ENCODE measurements at places on chromosomes 2 and 18. TPM values are rescaled to one million over a fixed set of nuclear protein-coding genes. Genes with fewer than 3 reads are reported as not detected.

- no peaks in the 10 kb centered on the region for H3K27me3 ChIP-seq
- H3K4me3 ChIP-seq, result no peak overlapping the region
- no peak overlapping the region for H3K27ac ChIP-seq
- no peaks in the 10 kb centered on the region for H3K36me3 ChIP-seq
- DNase-seq, result no peak
- no peaks in the 10 kb centered on the region for H3K4me1 ChIP-seq
Measured at GRCh38 chr2:180240774-180241173, 233.7 kb upstream of the CWC22 start.

GRCh38 chr2:3422161-3422779, 42.8 kb downstream of the TRAPPC12 start:
- no peaks in the 10 kb centered on the region for H3K27me3 ChIP-seq
- no peak for DNase-seq
- H3K27ac ChIP-seq, result no peak overlapping the region
- H3K4me1 ChIP-seq, result no peaks in the 10 kb centered on the region

DNA sequence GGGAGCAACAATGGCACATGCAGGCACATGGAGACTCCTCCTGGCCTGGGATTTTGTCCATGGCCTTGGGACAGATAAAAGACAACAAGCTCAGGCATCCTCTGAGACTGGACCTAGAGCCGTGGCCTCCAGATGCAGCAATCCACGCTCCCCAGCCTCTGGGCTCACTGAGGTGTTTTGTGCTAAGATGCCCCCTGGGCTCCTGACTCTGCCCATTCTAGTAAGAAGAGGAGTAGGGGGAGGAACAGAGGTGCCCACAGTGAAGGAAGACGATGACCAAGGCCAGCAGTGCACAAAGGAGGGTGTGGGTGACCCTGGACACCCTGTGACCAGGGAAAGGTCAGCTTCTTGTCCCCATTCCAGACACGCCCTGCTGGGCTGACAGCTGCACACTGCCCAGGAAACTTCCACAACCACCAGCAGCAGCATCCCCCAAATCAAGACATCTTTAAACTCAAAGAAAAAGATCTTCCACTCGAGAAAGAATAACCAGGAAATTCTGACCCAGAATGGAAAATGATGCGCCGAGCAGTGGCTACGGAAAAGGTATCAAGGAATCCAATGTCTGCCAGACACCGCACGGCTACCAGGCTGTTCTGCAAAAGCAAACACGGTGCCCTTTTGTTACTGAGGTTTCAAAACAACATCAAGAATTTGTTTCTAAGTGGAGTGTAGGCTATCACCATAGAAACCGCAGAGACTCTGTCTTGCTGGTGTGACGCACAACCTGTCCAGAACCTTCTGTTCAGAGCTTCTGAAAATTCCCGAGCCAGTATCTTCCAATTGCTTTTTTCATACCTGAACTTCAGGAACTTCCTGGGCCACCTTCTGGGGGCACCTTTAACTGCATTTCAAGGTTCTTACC, 65.5 kb downstream of the ZNF516 start:
- no peaks in the 10 kb centered on the region for H3K36me3 ChIP-seq
- no peak for DNase-seq
- no peak overlapping the region for H3K27ac ChIP-seq
- no peaks in the 10 kb centered on the region for H3K27me3 ChIP-seq
- H3K4me3 ChIP-seq, result no peak overlapping the region
- H3K4me1 ChIP-seq, result no peaks in the 10 kb centered on the region

DNA sequence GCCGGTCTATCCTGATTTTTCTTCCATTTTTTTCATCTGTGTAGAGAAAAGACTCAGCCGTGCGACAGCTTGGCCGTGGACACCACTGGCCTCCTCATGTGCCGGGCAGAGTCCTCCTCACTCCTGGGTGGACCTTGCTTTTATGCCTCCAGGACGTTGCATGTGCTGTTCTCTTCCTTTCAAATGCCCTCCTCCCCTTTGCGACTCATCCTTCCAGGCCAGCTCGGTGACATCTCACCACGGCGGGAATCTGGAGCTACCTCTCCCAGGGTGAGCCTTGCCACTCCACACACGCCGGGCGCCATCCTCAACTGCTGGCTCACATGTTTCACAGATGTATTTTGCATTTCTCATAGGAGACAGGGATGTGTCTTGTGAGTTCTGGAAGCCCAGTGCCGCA, 198.5 kb upstream of the HDAC4 start:
- H3K27ac ChIP-seq, result no peak overlapping the region
- H3K4me3 ChIP-seq, result no peak overlapping the region
- H3K4me1 ChIP-seq, result no peaks in the 10 kb centered on the region
- H3K36me3 ChIP-seq, result no peaks in the 10 kb centered on the region

DNA sequence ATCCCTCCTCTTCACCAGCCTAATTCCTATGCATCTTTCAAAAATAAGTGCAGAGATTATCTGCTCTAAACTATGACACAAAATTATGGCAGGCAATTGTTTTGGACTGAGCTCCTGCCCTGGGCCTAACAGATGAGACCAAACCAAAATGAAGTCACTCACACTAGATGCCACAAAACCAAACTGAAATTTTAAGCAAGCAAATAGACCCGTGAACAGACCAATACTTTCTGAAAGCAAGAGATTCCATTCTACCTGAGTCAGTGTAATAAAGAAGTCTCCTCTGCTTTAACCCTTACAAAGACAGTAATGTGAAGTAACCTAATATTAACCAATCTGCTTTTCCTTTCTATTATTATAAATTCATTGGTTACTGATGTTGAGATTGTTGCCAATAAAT, 84.3 kb downstream of the RIT2 start:
- no peaks in the 10 kb centered on the region for H3K27me3 ChIP-seq
- no peak overlapping the region for H3K27ac ChIP-seq
- DNase-seq, result no peak
- no peaks in the 10 kb centered on the region for H3K36me3 ChIP-seq
- H3K4me3 ChIP-seq, result no peak overlapping the region
- no peaks in the 10 kb centered on the region for H3K4me1 ChIP-seq

DNA sequence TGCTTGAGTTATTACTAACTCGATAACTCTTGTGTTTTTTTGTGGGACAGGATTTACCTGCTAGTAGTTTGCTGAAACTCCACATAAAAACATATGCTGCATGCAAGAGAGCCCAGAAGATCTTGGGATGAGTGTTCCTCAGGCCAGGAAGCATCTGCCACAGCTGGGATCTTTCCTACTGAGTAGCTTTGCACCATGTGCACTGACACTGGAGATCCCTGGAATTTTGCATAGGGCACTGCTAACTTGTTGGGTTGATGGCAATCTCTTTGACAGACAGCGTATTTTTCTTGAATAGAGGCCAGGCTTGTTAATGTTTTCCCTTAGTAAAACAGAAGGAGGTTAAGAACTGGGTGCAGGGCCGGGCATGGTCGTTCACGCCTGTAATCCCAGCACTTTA, 808 bp upstream of the SERPINB11 start:
- H3K27me3 ChIP-seq, result no peaks in the 10 kb centered on the region
- H3K4me1 ChIP-seq, result no peaks in the 10 kb centered on the region
- no peak overlapping the region for H3K27ac ChIP-seq

DNA sequence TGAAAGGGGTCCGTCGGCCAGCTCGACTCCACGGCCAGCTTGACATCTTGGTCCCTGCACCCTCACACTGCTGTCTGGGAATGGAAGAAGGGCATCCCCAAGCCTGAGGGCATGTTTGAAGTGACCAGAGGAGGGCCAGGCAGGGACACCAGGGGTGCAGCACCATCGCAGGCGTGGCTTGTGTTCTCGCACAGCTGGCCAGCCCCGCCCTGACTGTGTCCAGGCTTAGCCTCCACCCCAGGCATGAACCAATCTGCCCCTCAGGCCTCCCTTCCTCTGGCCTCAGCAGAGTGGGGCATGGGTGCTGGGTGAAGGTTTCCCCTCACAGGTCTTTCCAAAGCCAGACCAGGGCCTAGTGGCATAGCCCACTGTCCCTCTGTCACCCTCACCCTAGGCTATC, 25.0 kb downstream of the EMX1 start:
- no peak for DNase-seq
- H3K27me3 ChIP-seq, result no peaks in the 10 kb centered on the region
- no peak overlapping the region for H3K27ac ChIP-seq
- H3K36me3 ChIP-seq, result no peaks in the 10 kb centered on the region
- no peaks in the 10 kb centered on the region for H3K4me1 ChIP-seq
- H3K4me3 ChIP-seq, result no peak overlapping the region

GRCh38 chr18:12744103-12744502, 41.3 kb downstream of the PSMG2 start:
- no peak overlapping the region for H3K4me3 ChIP-seq
- H3K4me1 ChIP-seq, result no peaks in the 10 kb centered on the region
- H3K36me3 ChIP-seq, result no peaks in the 10 kb centered on the region

DNA sequence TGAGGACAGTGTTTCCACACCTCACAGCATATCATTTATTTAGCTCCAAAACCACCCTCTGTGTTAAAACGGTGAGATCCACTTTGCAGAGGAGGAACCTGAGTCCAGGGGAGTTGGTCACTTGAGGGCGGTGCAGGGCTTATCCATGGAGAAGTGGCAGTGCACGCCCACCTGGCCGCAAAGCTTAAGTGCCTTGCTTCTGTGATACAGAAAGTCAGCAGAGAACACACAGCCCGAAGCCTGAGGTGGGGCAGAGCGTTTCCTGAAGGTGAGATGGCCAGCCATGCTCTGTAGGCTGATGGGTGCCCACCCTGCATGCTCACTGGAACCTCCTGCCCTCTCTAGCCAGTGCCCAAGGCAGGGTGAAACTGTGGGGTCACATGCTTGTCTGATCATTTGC, 87.3 kb downstream of the SH3RF3 start:
- no peak overlapping the region for H3K4me3 ChIP-seq
- no peaks in the 10 kb centered on the region for H3K27me3 ChIP-seq
- H3K36me3 ChIP-seq, result no peaks in the 10 kb centered on the region
- no peaks in the 10 kb centered on the region for H3K4me1 ChIP-seq
- H3K27ac ChIP-seq, result no peak overlapping the region

- no peak overlapping the region for H3K27ac ChIP-seq
- no peak for DNase-seq
- H3K4me3 ChIP-seq, result no peak overlapping the region
- no peaks in the 10 kb centered on the region for H3K36me3 ChIP-seq
- H3K4me1 ChIP-seq, result no peaks in the 10 kb centered on the region
Measured at GRCh38 chr2:144256996-144257707, 262.8 kb downstream of the ZEB2 start.

DNA sequence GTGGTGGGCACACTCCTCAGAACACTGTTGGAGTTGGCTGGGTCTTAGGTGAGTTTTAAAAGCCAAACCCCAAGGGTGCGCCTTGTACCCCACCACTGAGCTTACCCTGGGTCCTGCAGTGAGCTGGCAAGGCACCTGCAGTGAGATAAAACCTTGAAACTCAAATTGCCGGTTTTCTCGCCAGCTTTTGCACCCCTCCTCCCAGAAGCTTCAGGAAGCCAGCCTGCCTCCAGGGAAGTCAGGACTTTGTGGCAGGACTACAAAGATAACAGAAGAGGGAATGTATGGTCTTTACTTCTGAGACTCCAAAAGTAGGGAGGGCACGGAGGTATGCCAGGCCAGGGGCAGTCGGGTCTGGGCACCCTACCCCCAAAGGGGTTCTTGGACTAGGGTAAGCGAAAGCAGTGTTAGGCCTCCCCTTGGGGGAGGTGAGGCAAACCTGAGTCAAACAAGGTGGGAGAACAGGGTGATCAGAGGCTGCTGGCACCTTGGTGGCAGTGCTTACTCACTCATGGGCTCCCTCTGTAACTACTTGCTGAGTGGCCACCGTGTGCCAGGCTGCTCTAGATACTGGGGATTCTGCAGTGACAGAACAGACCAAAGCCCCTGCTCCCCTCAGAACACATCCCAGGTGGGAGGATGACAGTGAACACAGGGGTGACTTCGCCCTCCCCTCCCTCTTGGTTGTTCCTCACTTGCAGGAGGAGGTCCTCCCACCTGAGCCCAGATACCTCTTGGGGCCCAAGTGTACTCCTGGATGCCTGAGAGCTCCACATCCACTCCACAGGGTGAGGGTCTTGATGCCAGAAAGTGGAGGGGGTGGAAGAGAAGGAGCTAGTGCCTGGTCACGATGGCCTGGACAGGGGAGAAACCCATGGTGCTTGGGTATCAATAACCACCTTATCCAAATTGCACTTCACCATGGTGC, 69.3 kb upstream of the RGPD5 start:
- no peaks in the 10 kb centered on the region for H3K27me3 ChIP-seq
- no peaks in the 10 kb centered on the region for H3K36me3 ChIP-seq
- no peak for DNase-seq
- H3K4me3 ChIP-seq, result no peak overlapping the region
- H3K4me1 ChIP-seq, result no peaks in the 10 kb centered on the region

DNA sequence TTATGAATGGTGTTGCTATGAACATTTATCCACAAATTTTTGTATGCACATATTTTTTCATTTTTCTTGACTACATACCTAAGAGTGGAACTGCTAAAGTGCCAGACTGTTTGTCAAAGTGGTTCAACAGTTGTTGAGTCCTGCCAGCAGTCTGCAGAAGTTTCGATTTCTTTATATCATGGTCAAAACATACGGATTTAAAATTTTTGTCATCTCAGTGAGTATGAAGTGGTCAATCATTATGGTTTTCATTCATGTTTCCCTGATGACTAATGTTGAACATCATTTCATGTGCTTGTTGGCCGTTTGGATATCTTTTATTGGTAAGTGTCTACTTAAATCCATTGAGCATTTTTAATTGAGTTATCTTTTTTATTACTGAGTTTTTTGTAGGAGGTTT, 39.2 kb downstream of the CCDC138 start:
- no peaks in the 10 kb centered on the region for H3K27me3 ChIP-seq
- no peak for DNase-seq
- no peaks in the 10 kb centered on the region for H3K4me1 ChIP-seq
- no peak overlapping the region for H3K4me3 ChIP-seq
- no peaks in the 10 kb centered on the region for H3K36me3 ChIP-seq

GRCh38 chr18:8479789-8480188, 129.4 kb upstream of the RAB12 start:
- H3K27me3 ChIP-seq, result no peaks in the 10 kb centered on the region
- peak; percentile 27 for DNase-seq
- H3K27ac ChIP-seq, result no peak overlapping the region
- no peaks in the 10 kb centered on the region for H3K4me1 ChIP-seq
- H3K36me3 ChIP-seq, result no peaks in the 10 kb centered on the region
- H3K4me3 ChIP-seq, result no peak overlapping the region

DNA sequence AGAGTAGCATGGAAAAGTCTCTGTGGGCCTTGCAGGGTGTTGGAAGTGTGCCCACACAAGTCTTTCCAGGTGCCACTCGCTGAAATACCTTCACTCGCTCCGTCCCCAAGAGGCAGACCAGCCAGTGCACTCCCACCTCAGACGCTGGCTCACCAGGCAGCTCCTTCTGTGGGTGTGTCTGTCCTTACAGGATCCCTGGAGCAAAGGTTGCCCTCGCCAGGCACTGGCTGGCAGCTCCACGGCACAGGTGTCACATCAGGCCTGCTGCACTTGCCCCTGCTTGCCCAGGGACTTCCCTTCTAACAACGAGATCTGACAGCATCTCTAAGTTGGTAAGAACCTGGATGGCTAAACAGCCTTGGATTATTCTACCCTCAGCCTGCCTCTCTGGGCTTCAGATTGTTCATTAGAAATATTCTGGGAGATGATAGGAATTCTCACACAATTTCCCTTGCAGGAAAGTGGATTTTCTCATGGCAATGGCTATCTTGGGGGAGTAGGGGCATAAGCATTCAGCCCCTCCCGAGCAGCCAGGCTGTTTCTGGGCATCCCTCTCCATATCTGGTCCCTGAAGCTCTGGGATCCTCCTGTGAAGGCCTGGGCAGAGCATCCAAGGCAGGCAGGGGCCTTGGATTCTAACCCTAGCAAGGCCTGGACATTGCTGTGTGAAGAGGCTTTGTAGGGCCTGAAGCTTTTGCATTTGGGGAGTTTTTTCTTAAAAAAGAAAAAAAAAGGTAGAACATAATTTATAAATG, 262.1 kb downstream of the MYCN start:
- DNase-seq, result peak; percentile 90
- peak overlapping the region; percentile 80 for H3K27ac ChIP-seq
- no peak overlapping the region for H3K4me3 ChIP-seq

ATAD2B gene
- total RNA-seq, result 41.9 TPM

EPB41L3 gene
- 251 TPM for total RNA-seq

ATOH8 gene
- total RNA-seq, result 35.5 TPM

SERPINB13 gene
- total RNA-seq, result not detected

OSR1 gene
- 9.0 TPM for total RNA-seq

TCF4 gene
- 11.9 TPM for total RNA-seq

All from Peyer's patch (tissue), 4 donors.